ENCODE measurements at places on chromosomes 7 and 10. TPM values are rescaled to one million over a fixed set of nuclear protein-coding genes. Genes with fewer than 3 reads are reported as not detected.

The SRRT gene
- total RNA-seq, result 101 TPM

The TBC1D12 gene
- 3.5 TPM for total RNA-seq

The OR9A2 gene
- total RNA-seq, result not detected

The RADIL gene
- 9.8 TPM for total RNA-seq

- no peak for DNase-seq
Measured at GRCh38 chr10:61793760-61794703, 107.5 kb upstream of the ARID5B start.

DNA sequence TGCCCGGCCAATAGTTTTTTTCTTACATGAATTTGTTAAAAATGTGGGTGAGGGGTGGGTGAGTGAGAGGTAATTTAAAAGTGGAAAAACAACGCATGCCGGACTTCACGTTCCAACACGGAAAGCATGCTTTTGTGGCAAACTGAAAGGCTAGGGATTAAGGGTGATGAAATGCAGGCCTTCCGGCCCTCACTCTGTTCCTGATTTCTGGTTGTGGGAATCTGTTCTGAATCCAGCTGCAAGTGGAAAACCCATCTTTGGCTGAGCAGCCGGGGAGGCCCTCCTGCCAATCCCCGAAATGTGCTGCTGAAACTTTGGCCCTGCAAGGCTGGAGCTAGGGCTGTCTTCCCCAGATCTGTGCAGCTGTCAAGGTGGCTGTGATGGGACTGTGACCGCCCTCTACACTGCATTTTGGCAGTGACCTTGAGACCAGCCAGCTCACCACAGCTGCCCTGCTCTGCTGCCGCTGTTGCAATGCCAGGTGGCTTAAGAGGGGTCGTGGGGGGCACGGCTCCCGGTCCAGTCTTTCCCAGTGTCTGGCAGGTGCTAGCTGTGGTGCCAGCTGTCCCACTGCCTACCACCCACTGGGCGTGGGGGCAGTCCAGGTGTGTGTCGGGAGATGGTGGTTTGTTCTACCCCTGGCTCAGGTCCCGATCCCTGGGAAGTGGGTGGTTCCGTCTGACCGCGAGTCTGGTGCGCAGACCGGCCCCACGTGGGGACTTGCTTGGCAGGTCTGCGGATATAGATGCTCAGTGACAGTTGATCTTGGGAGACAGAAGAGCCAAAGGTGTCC, 39.0 kb downstream of the TET1 start:
- peak; percentile 55 for DNase-seq

DNA sequence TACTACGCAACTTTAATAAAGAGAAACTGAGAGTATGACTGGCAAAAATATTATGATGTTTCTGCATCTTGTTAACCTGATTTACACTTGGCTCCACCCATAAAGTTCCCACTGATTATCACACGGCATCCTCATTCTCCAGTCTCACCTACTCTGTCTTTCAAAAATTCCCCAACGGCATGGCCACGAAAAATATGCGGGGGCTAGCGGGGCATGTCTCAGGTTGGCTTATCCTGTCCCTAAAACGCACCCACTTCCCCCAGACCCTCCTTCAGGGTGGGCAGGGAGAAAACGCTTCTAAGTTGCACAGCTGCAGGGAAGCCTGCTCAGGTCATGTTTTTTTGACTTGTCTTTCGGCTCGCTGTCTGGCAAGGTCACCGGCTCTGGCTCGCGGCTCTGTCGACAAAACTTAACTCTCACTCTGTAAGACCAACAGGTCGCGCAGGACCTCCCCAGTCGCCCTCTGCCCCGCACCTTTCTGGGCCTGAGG, 3.8 kb downstream of the CDK6 start:
- peak; percentile 5 for DNase-seq

- no peak for DNase-seq
Measured at GRCh38 chr7:156100086-156100485, 287.8 kb upstream of the SHH start.

- no peak for DNase-seq
Measured at GRCh38 chr10:126833542-126833941, 71.7 kb upstream of the DOCK1 start.

DNA sequence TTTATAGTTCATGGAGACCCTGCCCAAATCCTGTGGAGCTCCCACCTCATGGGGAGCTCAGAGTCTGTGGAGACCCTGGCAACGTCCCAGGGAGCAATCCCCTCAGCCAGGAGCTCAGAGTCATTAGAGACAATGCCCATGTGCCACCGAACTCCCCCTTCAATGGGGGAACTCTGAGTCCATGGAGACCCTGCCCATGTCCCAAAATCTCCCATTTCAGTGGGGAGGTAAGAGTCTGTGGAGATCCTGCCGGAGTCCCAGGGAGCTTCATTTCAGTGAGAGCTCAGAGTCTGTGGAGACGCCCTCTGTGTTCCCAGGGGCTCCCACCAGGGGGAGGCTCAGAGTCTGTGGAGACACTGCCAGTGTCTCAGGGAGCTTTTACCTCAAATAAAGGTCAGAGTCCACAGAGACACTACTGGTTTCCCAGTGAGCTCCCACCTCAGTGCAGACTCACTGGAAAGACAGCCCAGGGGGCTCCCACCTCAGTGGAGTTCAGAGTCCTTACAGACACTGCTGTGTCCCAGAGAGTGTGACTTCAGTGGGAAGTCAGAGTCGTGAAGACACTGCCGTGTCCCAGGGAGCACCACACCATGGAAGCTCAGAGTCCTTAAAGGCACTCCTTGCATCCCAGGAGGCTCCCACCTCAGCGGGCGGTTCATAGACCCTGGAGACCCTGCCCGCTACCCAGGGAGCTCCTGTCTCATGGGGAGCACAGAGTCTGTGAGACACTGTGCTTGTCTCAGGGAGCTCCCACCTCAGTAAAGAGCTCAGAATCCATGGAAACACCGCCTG, 5.0 kb downstream of the MYO1G start:
- DNase-seq, result peak; percentile 65

GRCh38 chr7:154575497-154575896, 427.4 kb downstream of the PAXIP1 start:
- no peak for DNase-seq

DNA sequence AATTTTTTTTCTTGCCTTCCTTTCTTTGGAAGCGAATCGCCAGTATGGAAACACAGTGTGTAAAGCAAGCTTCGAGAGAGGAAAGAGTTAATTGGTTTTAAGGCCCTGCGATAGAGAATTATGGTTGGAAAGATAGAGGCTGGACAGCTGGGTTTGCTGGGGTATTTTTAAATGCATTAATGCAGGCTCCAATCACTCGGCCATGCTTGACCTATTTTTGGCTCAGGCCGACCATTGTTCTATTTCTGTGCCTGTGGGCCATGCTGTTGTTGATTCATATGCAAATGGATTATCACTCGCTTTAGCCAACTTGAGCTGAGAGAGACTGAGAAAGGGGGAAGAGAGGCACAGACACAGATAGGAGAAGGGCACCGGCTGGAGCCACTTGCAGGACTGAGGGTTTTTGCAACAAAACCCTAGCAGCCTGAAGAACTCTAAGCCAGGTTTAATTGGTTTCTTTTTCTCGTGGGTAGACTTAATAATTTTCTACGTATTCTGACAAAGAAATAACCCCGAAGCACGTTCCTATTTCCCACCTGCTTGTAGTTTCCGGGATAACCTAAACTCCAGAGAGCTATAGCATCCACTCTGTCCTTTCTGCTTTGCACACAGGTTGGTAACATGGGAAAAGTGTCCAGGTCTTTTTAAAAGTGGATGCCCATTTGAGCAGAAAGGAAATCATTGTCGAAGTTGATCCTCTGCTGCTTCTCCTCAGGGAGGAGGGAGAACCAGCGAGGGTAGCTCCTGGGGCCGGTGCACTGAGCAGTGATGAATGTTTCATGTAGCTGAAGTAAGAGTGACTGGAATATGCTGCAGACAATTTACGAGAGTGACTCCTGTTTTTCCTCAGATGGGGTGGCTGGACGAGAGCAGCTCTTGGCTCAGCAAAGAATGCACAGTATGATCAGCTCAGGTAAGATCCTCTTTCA, at the start of gene HDAC9:
TSS of gene HDAC9 (plus strand) at position 338 of the 929 bp plus-strand sequence. CDS start at position 892, 554 bp downstream.
- DNase-seq, result peak; percentile 13

- DNase-seq, result no peak
Measured at GRCh38 chr7:36591636-36592035, 132.7 kb downstream of the AOAH start.

All from H7 (cell line).